ENCODE measurements at places on chromosomes 7 and 10.
A peak's percentile ranks its signal among the peaks of the same experiment; 100 is the strongest.

- no peaks in the 10 kb centered on the region for H3K36me3 ChIP-seq
- no peak overlapping the region for H3K4me3 ChIP-seq
- no peaks in the 10 kb centered on the region for H3K27me3 ChIP-seq
- no peak for DNase-seq
Observed at GRCh38 chr10:131346456-131346855, 34.9 kb upstream of the TCERG1L start.

- H3K36me3 ChIP-seq, result no peaks in the 10 kb centered on the region
- DNase-seq, result no peak
- H3K27ac ChIP-seq, result no peak overlapping the region
- H3K4me1 ChIP-seq, result peaks cover 8% of the 10 kb centered on the region
- H3K4me3 ChIP-seq, result no peak overlapping the region
- H3K27me3 ChIP-seq, result peaks cover 18% of the 10 kb centered on the region
Observed at GRCh38 chr10:62437696-62438095, 63.5 kb downstream of the ZNF365 start.

DNA sequence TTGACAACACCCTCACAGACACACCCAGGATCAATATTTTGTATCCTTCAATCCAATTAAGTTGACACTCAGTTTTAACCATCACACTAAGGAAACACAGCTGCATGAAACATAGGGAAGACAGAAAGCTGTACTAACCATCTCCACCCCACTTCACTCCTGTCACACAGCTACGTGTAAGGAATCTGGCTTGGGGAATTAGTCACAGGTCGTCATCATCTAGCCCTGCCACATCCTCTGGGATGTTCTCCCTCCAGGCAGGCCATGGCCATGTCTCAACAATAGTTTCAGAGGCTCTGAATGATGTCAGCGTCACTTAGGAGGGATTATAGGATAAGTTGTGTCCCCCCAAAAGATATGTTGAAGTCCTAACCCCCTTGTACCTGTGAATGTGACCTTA lies 10.8 kb upstream of the SEMA3C start:
- no peaks in the 10 kb centered on the region for H3K36me3 ChIP-seq
- DNase-seq, result no peak
- no peak overlapping the region for H3K27ac ChIP-seq
- H3K4me1 ChIP-seq, result no peaks in the 10 kb centered on the region
- no peak overlapping the region for H3K4me3 ChIP-seq

DNA sequence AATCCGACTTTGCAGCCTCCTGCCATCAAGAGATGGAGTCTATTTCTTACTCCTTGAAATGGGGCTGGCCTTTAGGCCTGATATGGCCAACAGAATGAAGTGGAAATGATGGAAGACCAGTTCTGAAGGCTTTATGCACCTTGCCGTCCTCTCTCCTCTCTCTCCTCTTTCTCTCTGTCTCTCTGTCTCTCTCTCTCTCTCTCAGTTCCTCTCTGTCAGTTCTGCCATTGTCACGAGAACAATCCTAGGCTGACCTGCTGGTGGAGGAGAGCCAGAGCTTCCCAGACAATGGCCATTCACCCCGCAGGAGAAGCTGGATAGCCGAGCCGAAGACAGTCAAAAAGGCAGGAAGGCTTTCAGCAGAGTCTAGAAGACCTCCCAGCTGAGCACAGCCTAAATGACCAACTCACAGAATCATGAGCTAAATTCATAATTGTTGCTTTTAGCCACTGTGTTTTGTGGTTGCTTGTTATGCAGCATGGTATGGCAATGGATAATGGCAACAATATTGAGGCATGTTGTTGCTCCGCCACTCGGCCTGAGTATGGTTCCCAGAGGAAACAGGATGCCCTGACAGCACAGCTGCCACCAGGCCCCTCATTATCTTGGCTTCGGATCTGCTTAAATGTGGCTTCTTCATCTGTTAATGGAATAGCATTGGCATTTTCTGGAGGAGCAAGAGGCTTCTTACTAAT lies 35.5 kb downstream of the FRMPD2 start:
- H3K27ac ChIP-seq, result no peak overlapping the region
- peaks cover 3% of the 10 kb centered on the region for H3K27me3 ChIP-seq
- H3K4me1 ChIP-seq, result no peaks in the 10 kb centered on the region
- no peaks in the 10 kb centered on the region for H3K36me3 ChIP-seq
- peak; percentile 1 for DNase-seq

- no peak overlapping the region for H3K27ac ChIP-seq
- no peaks in the 10 kb centered on the region for H3K36me3 ChIP-seq
- H3K27me3 ChIP-seq, result peaks cover 4% of the 10 kb centered on the region
- DNase-seq, result no peak
Observed at GRCh38 chr7:38568497-38568896, 62.7 kb downstream of the AMPH start.

DNA sequence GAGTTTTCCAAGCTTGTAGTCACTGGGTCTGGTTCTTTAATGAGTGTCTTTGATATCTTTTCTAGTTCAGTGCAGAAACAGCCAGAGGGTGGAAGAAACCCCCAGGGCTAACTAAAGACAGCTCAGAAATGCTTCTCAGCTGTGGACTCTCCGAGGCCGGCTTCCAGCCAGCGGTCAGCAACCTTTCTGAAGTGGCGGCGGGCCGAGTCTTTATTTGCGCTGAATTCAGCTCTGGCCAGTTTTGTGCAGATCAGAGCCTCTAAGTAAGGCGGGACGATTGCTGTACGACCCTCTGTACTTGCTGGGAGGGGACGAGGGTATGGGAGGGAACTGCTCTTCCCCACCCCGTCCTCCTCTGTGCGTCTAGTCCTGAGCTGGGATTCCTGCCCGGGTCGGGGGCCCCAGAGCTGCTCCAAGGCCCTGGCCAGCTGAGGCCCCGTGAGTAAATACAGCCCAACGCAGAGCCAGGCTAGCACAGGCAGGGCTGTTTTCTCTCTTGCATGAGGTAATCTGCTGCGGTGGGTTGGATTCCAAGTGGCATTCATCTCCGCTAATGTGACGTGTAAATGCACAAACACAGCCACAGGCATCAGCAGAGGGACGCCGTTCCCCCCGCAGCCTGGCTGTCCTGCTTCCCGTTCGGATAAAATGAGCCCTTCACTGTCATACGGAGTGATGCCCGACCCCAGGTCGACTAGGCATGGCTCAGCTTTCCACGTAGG lies 159.8 kb downstream of the PIP4K2A start:
- H3K27me3 ChIP-seq, result no peaks in the 10 kb centered on the region
- no peak overlapping the region for H3K4me3 ChIP-seq
- no peak overlapping the region for H3K27ac ChIP-seq
- H3K36me3 ChIP-seq, result peaks cover 20% of the 10 kb centered on the region
- peaks cover 14% of the 10 kb centered on the region for H3K4me1 ChIP-seq
- no peak for DNase-seq

DNA sequence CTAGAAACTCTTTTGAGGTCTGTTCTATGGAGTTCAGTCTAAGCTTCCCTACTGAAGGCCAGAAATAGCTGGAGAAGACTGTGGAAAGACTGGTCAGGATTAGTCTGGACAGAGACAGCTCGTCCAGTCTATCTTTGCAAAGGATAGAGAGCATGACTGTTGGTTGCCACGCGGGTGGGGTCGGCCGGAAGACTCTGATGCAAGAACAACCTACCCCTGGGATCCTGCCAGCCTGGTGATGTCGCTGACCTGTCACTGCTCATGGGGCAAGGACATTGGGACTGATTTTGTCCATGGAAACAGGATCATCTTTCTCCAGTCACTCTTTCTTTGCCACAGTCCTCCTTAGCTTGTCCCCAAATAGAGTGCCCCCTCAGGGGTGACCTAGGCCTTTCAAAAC lies 337.6 kb upstream of the NPSR1 start:
- DNase-seq, result no peak
- no peak overlapping the region for H3K27ac ChIP-seq
- no peak overlapping the region for H3K4me3 ChIP-seq
- H3K36me3 ChIP-seq, result no peaks in the 10 kb centered on the region
- H3K4me1 ChIP-seq, result no peaks in the 10 kb centered on the region

GRCh38 chr10:45444976-45445898 lies 71.2 kb downstream of the ALOX5 start:
- H3K36me3 ChIP-seq, result no peaks in the 10 kb centered on the region
- no peaks in the 10 kb centered on the region for H3K4me1 ChIP-seq
- no peak overlapping the region for H3K4me3 ChIP-seq
- no peak overlapping the region for H3K27ac ChIP-seq
- DNase-seq, result no peak

DNA sequence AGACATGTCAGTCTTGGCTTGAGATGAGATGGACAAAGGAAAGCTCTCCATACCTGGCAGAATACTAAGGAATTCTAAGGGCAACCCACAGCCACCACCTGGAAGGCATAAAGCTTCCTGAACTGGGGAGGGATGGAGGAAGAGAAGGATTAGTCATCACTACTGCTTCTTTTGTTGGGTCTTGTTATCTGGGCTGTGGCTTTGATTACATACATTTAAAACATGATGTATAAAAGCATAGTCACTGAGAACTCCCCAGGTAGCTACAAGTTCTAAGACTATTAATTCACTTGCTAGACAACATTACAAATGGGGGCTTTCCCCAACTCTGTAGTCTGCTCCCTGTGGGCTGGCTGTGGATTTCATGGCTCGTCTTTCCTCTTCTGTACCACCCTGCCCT lies 58.2 kb downstream of the RBM33 start:
- H3K27me3 ChIP-seq, result no peaks in the 10 kb centered on the region
- no peak for DNase-seq
- no peak overlapping the region for H3K4me3 ChIP-seq
- H3K36me3 ChIP-seq, result peaks cover 47% of the 10 kb centered on the region
- peaks cover 20% of the 10 kb centered on the region for H3K4me1 ChIP-seq

- no peak for DNase-seq
- no peaks in the 10 kb centered on the region for H3K27me3 ChIP-seq
- H3K4me3 ChIP-seq, result no peak overlapping the region
- no peak overlapping the region for H3K27ac ChIP-seq
Observed at GRCh38 chr7:47300472-47301104, 281.3 kb downstream of the TNS3 start.

DNA sequence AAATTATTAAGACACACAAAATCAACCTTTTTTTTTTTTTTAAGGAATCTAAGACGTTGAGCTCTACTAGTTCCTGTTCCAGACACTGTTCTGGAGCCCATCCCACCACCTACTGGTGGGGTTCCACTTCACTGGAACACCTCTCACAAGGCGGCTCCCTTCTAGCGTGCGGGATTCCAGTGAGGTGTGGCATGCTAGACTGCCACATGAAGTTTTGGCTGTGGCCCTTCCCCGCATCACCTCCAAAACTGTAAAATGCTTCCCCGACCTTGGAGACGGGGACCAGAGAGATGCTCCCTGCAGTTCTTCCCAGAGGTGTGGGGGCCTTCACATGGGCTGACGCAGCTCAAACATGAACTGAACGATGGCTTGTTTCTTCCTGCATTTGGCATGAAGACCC lies 12.6 kb downstream of the FAM53B start:
- H3K36me3 ChIP-seq, result peaks cover 22% of the 10 kb centered on the region
- H3K4me3 ChIP-seq, result no peak overlapping the region
- DNase-seq, result no peak
- peaks cover 52% of the 10 kb centered on the region for H3K4me1 ChIP-seq
- H3K27ac ChIP-seq, result no peak overlapping the region

GRCh38 chr7:66466081-66466600 lies 162.5 kb upstream of the KCTD7 start:
- DNase-seq, result no peak
- H3K4me1 ChIP-seq, result no peaks in the 10 kb centered on the region
- H3K36me3 ChIP-seq, result no peaks in the 10 kb centered on the region
- H3K4me3 ChIP-seq, result no peak overlapping the region

- no peaks in the 10 kb centered on the region for H3K4me1 ChIP-seq
- no peaks in the 10 kb centered on the region for H3K36me3 ChIP-seq
- H3K27ac ChIP-seq, result no peak overlapping the region
- H3K4me3 ChIP-seq, result no peak overlapping the region
- no peaks in the 10 kb centered on the region for H3K27me3 ChIP-seq
Observed at GRCh38 chr10:61050120-61050745, 106.2 kb upstream of the RHOBTB1 start.

GRCh38 chr10:127406018-127406550 lies 143.0 kb upstream of the NPS start:
- no peaks in the 10 kb centered on the region for H3K36me3 ChIP-seq
- H3K27ac ChIP-seq, result no peak overlapping the region
- H3K4me1 ChIP-seq, result no peaks in the 10 kb centered on the region

DNA sequence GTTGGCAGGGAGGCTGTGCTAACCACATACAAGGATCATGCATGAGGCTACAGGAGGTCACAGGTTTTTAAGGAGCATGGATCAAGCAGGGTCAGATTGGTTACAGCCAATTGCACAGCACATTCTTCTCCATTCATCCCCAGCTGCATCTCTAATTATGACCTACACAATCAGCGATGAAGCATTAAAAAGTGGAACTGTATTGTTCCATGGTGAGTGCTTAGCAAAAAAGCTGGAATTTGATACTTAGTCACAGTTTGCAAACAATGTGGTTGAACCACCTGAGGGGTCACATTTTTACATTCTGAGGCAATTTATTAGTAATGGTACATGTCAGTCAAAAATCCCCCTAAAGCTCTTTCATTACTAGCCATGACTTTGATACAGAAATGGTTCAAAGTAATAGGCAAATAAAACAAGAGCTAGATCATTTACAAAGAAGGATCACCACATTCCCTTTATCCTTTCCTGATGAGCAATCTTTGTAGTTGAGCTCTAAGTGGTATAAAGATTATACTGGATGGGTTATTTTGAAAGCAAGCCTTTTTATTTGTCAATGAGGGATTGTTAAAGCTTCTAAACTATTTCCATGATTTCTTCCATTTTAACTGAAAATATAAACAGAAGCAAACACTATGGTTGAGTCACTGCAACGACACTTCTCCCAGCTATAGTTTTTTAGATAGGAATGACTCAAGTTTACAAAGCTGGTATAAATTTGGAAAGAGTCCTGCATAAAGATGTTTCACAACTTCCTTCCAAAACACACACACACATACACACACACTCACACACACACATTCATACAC lies 217.8 kb upstream of the SEMA3A start:
- no peak overlapping the region for H3K27ac ChIP-seq
- H3K4me3 ChIP-seq, result no peak overlapping the region
- H3K4me1 ChIP-seq, result no peaks in the 10 kb centered on the region
- no peaks in the 10 kb centered on the region for H3K36me3 ChIP-seq

DNA sequence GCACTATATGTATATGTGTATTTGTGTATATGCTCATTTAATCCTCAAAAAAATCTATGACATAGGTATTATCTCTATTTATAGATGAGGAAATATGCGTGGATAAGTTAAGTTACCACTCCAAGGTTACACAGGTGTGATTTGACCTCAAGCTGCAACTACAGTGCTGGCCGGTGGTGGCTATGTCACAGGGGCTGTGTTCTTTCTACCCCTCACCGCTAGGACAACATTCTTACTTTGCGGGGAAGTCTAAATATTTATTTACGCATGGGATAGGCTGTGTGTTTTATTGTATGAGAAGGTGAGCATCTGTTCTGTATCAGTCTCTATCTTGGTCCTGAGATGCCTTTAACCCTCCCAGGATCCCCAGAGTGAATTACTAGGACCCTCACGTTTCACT lies 60.0 kb downstream of the CREB5 start:
- H3K4me1 ChIP-seq, result no peaks in the 10 kb centered on the region
- no peak overlapping the region for H3K4me3 ChIP-seq
- H3K36me3 ChIP-seq, result no peaks in the 10 kb centered on the region
- H3K27me3 ChIP-seq, result peaks cover 3% of the 10 kb centered on the region

GRCh38 chr10:72106896-72107295 lies 18.5 kb upstream of the SPOCK2 start:
- peaks cover 23% of the 10 kb centered on the region for H3K36me3 ChIP-seq
- peak overlapping the region; percentile 87 for H3K27ac ChIP-seq
- peak overlapping the region; percentile 78 for H3K4me3 ChIP-seq
- peaks cover 62% of the 10 kb centered on the region for H3K4me1 ChIP-seq
- H3K27me3 ChIP-seq, result no peaks in the 10 kb centered on the region

Measured in T-helper 2 cell treated with Interferon-gamma antibody and Interleukin-4, amounts not matched to agents 5 μg/mL and 100 μg/mL, for 36 hours (primary cell).